Right ventricle myocardium superior (tissue), 1 donor: ENCODE measurements at places on chromosomes 16 and 17. TPM values are rescaled to one million over a fixed set of nuclear protein-coding genes. Genes with fewer than 3 reads are reported as not detected.

GRCh38 chr17:61218438-61218837, 181.2 kb upstream of the TBX2 start:
- DNase-seq, result no peak

The GAST gene
- total RNA-seq, result not detected

- DNase-seq, result no peak
Measured at GRCh38 chr16:18942061-18942460, 15.9 kb upstream of the SMG1 start.

GRCh38 chr16:78591682-78592103, 492.2 kb downstream of the WWOX start:
- DNase-seq, result no peak

The NPIPA3 gene
- 0.65 TPM for total RNA-seq

- no peak for DNase-seq
Measured at GRCh38 chr16:22721511-22722100, 92.4 kb upstream of the HS3ST2 start.

DNA sequence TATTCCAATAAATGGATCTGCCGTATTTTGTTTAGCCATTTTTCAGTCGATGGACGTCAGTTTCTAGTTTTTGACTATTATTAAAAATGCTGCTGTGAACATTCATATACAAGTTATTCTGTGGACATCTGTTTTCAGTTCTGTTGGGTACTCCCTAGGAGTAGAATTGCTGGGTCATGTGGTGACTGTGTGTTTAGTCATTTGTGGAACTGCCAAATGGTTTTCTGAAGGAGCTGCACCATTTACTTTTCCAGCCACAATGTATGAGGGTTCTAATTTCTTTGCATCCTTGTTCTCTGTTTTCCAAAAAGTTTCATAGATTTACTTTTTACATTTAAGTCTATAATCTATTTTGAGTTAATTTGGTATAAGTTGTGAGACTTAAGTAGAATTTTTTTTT, 29.5 kb downstream of the CYLD start:
- DNase-seq, result no peak

DNA sequence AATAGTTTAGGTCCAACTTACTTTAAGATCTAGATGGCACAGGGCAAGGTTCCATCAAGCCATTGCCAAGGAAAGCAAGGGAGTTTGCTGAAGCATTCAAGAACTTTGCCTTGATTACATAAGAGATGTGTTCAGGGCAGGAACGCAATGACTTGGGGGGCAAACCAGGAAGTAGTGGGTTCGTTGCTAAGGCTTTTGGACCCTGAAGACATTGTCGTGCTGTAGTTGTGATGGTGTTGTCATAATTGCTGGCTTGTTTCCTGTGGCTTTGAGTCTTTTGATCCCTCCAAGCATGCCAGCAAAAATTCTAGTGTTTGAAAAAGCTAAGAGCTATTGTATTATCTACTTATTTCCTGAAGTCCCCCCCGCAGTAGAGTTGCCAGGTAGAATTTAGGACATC, 70.7 kb upstream of the HNF1B start:
- no peak for DNase-seq

The CLEC19A gene
- total RNA-seq, result not detected

DNA sequence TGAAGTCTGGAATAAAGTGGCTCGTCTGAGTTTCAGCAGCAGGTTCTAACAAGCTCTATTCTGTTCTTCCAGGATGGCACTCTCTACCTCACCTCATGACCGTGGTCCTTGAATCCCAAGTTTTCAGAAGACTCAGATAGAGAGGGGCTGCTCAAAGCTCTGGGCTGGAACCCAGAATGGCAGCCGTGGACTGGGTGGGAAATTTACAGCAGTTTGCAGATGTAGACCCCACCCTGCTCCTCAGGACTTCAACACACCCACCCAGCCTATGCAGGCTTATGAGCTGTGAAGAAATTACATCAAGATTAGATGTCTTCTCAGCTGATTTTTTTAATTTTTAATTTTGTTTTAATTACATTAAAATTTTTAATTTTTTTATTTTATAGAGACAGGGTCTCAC, 59.4 kb downstream of the METRNL start:
- DNase-seq, result peak; percentile 17

DNA sequence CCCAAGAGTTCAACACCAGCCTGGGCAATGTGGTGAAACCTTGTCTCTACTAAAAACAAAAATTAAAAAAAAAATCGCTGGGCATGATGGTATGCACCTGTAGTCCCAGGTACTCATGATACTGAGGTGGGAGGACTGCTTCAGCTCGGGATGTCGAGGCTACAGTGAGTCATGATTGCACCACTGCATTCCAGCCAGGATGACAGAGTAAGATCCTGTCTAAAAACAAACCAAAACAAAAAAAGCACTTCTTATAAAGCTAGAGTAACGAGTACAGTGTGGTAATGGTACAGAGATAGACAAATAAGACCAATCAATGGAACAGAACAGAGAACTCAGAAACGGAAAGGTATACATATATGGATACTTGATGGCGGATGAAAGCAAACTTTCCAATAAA, 4.4 kb downstream of the NSMCE1 start:
- no peak for DNase-seq

DNA sequence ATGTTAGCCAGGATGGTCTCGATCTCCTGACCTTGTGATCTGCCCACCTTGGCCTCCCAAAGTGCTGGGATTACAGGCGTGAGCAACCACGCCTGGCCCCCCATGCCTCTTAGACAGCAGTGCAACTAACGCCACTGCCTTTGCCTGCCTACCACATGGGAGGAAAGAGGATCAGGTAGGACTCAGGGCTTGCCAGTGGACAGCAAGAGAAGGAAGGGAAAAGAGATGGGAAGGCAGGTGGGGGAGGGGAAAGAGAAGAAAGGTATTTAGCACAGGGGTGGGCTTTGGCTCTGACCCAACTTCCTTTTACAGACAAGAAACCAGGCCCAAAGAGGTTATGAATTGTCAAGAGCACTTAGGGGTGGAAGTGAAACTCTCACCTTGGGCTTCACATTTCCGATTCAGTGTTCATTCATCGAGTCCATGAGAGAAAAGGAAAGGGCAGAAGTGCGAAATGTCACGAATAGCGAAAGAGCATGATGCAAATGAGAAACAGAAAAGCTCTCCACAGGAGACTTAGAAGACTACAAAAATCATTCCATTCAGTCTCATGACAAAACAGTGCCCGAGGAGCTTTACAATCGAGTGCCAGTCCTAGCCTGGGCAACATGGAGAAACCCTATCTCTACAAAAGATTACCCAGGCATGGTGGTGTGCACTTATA, 36.4 kb downstream of the CDK5R1 start:
- DNase-seq, result no peak

DNA sequence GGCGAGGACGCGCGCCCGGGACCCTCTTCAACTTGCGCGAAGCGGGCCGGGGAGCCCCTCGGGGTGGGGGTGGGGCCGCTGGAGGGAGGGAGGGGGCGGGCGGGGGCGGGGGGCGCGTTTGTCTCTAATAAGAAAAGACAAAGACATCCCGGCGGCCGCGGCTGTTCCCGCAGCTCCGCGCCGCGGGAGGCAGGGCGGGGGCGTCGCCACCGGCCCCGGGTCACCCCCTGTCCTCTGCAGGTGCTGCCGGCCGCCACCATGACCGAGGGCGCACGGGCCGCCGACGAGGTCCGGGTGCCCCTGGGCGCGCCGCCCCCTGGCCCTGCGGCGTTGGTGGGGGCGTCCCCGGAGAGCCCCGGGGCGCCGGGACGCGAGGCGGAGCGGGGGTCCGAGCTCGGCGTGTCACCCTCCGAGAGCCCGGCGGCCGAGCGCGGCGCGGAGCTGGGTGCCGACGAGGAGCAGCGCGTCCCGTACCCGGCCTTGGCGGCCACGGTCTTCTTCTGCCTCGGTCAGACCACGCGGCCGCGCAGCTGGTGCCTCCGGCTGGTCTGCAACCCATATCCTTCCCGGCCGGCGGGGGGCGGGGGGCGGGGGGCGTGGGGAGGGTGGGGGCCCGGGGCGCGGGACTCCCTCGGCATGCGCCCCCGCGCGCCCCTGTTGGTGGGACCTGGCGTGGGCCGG, 714 bp downstream of the CACNA1H start:
- no peak for DNase-seq

The PDP2 gene
- total RNA-seq, result 3.3 TPM

The MAPT gene
- total RNA-seq, result 37.7 TPM

- no peak for DNase-seq
Measured at GRCh38 chr17:54899721-54900456, 763 bp upstream of the TOM1L1 start.

- no peak for DNase-seq
Measured at GRCh38 chr16:17951378-17951777, 385.2 kb downstream of the NPIPA8 start.

- DNase-seq, result peak; percentile 86
Measured at GRCh38 chr17:63622574-63623390, 565 bp downstream of the MAP3K3 start.

GRCh38 chr17:49450181-49450580, 35.5 kb upstream of the PHB1 start:
- no peak for DNase-seq

DNA sequence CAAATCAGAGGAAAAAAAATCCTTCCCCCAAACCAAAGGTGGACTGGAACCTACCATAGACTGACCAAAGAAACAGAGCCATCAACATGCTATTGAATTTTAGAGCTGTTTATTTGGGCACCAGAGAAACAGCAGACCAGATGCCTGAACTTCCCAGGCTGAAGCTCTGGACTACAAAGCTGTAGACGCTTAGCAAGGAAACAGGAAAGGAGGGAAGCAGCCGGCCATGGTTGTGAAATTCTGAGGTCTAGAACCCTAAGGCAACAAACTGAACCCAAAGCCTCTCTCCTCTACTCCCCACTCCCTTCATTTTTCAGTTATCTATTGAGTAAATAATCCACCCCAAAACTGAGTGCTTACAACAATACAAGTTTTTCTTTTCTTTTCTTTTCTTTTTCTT, 45.4 kb upstream of the MEIOC start:
- DNase-seq, result no peak

- DNase-seq, result peak; percentile 36
Measured at GRCh38 chr17:78252111-78252634, 20.7 kb downstream of the TMEM235 start.

- no peak for DNase-seq
Measured at GRCh38 chr16:53775821-53776431, 72.0 kb downstream of the FTO start.
